ENCODE measurements at places on chromosomes 13 and 19.

DNA sequence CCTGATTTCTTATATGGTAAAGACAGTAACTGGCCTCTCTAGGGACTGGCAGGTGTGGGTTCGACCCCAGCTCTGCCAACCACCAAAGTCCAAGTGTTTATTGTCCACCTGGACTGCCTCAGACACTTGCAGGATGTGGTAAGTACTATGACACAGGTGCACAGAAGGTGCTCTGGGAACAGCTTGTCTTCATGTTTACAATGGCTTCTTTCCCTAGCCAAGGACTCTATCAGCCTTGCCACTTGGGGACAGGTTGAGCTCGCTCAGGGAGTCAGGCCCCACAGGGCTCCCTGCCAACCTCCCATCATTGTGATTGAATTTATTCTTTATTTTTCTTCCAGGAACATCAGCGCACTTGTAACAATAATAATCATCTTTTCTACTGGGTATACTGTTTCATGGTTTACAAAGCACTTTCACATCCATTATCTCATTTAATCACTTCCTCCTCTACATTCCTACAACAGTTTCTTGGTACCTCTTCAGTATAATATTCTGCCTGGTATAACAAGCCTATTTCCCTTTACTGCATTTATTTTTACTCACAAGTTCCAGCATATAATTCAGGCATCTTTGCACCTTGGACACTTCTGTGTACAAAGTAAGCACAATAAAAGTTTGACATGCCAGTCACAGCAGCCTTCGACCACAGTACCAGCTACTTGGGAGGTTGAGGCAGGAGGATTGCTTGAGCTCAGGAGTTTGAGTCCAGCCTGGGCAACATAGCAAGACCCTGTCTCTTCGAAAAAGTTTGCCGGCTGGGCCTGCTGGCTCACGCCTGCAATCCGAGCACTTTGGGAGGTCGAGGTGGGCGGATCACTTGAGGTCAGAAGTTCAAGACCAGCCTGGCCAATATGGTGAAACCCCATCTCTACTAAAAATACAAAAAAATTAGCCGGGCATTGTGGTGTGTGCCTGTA lies 24.2 kb upstream of the GATAD2A start:
- no peak for DNase-seq

- no peak for DNase-seq
Measured at GRCh38 chr19:23882493-23882892, 32.2 kb upstream of the ZNF726 start.

DNA sequence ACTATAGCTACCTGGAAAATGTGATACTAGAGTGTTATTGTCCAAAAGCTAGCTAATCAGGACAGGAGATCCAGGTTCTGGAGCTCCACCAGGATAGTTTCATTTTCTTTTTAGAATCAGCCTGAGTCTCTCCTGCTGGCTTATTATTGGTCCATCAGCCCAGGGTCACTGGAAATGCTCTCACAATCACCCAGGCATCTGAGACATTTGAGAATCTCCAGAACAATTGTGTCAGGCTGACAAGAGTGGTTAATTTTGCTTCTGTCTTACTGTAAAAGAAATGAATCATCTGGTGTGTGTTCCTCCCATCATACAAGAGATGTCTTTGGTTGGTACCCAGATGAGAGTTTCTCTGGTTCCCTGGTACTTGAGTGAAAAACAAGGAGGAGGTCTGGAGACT lies 43.6 kb upstream of the ZNF681 start:
- DNase-seq: no peak

DNA sequence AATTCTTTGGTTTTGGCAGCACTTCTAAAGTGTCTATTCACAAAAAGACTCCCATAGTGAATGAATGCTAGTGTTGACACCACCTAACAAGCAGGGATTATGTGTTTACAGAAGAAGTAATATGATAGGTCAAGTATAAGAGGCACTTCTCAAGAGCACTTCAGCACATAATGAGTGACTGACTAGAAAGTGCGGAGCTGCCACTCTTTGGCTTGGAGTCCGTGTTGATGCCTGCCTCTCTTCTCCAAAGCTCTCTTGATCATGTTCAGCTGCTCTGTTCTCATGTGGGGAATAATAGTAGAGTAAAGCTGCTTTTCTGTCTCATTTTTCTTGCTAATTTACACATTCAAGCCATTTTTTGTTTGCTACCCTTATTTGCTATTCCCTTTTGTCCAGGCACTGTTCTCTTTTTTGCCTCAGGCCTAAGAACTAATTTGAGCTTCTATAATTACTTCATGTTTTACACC lies 22.7 kb upstream of the MAB21L1 start:
- DNase-seq: no peak

- DNase-seq: no peak
Measured at GRCh38 chr19:6778386-6778785, 5.9 kb downstream of the VAV1 start.

DNA sequence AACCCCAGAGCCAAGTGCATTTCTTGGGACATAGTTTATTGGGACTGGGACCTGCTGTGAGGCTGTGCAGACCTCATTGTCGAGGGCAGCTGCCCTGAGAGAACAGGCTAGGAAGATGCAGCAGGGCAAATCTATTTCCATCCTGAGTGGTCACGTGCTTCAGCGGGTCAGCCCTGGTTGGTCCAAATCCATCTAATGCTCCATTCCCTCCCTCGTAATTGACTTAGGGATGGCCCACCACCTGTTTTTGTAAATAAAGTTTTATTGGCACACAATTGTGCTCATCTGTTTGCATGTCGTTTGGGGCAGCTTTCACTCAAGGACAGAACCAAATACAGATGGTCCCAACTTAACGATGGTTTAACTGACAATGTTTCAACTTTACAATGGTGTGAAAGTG lies 75.5 kb upstream of the ADGRE5 start:
- DNase-seq: no peak

DNA sequence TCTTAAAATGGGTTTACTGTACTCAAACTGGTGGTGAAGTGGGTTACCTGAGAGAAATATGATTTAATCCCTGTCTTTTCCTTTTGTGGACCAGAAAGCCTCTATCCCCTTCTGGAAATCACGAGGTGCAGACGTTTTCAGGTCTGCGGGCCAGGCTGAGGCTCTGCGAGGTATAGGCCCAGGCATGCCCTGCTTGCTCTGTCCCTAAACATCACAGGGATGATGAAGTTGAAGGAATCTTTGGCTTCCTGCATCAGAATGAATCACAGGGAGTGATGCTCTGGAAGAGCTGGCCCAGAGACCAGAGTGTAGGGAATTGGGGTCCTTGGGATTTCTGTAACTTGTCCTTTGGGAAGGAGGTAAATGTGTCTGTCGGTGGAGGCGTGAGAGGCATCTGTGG lies 18.4 kb upstream of the CHST8 start:
- DNase-seq: no peak

- DNase-seq: no peak
Measured at GRCh38 chr13:91369441-91369831, 21.9 kb downstream of the MIR17HG start.

DNA sequence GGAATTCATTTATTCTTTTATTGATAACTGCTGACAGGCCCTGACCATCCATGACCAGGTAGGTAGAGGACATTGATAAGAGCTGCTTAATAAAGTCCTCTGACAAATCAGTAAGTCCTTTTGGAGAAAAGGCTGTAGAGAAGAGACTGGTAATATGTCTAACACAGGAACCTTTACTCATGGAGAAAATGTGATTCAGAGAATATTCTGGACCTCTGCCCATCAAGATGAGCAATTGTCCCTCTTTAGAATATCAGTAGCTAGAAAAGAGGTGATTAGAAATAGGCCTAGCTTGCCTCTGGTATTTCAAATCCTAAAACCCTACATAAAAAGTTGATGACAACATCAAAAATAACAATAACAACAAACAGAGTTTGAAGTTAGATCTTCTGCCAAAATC lies 642.3 kb downstream of the TBC1D4 start:
- no peak for DNase-seq

DNA sequence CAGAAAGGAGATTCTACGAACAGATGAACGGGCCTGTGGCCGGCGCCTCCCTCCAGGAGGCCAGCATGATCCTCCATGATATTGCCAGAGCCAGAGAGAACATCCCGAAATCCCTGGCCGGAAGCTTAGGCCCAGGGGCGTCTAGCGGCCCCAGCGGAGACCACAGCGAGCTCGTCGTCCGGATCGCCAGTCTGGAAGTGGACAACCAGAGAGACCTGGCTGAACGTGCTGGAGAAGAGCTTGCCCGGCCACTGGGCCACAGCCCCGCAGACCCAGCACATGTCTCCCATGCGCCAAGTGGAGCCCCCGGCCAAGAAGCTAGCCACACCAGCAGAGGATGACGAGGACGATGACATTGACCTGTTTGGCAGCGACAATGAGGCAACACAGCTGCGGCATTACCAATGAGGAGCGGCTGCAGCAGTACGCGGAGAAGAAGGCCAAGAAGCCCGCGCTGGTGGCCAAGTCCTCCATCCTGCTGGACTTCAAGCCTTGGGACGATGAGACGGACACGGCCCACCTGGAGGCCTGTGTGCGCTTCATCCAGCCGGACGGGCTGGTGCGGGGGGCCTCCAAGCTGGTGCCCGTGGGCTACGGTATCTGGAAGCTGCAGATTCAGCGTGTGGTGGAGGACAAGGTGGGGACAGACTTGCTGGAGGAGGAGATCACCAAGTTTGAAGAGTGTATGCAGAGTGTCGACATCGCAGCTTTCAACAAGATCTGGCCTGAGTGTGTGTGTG lies 78.8 kb upstream of the FRY start:
- no peak for DNase-seq

GRCh38 chr13:113926951-113927660 lies 46.8 kb downstream of the C13orf46 start:
- no peak for DNase-seq

DNA sequence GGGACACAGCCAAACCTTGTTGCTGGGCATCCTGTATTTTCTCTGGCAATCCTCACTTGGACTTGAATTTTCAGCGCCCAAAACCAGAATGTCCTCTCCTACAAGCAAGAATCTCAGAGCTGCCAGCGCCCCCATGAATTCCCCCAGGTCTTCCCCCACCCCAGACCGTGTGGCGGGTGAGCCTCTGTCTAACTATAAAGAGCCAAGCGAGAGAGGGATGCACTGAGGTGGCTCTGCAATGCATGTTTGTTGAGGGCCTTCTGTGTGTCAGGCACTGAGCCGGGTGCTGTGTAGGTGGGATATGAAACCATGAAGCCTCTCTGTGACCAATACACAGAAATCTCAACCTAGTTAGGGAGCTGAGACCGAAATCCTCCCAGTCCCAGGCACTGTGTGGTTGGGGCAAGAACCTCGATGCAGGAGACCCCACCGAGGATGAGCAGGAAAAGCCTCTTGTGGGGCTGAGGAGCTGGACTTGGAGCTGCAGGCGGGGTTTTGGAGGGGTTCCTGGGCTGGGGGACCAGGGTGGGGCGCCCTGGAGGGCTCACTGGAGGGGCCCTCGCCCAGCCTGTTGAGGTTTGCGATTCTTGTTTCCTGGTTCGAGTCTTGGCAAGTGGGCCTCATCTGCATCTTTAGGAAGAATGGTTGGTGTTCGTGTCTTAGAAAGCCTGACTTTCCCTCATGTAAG lies 12.4 kb upstream of the PROZ start:
- DNase-seq: no peak

- DNase-seq: no peak
Measured at GRCh38 chr13:44573071-44573470, 3.1 kb downstream of the TSC22D1 start.

DNA sequence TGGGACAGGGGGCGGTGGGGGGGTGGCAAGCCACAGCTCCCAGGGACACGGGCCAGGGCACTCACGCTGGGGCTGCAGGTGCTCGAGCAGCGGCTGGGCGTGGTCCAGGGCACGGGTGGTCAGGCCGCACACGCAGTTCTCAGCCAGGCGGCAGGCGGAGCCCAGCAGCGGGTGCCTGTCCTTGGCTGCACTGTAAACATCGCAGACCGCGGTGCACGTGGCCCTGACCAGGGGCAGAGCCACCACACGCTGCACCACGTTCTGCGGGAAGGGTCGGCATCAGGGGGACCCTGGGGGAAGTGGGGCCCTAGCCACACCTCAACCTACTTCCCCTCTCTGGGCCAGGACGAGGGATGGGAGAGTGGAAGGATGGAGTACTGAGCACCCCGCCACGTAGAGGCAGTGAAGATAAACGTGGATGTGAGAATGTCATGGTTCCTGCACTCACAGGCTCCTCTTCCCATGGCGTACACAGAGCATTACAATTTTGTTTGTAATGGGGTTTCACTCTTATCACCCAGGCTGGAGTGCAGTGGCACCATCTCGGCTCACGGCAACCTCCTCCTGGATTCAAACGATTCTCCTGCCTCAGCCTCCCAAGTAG lies 3.4 kb downstream of the PLIN5 start:
- no peak for DNase-seq

GRCh38 chr13:107220245-107220644 lies 652.3 kb upstream of the ARGLU1 start:
- no peak for DNase-seq

DNA sequence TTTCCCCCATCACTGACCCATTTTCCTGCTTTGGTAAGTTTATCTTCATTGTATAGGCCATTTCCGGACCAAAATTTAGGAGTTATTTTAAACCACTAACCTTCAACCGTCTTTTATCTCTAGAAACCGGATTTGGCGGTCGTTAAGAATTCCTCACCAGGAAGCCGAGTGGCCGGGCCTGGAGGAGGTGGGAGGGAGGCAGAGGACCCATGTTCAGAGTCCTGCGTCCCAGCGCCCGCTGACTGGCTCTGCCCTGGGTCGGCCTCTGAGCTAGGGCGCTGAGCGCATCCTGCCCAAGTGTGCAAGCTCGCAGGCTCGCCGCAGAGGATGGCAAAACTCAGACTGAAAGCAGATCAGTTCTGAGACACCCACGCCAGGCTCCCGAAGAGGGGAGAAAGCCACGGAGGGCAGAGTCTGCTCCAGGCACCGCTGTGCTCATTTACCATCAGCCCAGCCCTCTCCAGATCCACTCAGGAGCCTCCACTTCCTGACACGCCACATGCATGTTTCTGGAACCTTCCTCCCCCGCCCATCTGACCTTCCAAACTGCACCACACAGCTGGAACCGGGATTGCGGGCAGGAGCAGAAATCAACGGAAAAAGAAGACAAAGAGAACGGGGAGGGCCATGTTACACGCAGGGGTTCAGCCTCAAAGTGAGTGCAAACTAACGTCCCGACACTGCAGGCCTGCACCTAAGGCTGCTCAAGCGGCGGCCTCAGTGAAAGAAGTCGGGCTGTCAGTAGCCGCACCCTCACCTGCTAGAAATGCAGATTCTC lies 8.3 kb downstream of the COL4A1 start:
- no peak for DNase-seq

DNA sequence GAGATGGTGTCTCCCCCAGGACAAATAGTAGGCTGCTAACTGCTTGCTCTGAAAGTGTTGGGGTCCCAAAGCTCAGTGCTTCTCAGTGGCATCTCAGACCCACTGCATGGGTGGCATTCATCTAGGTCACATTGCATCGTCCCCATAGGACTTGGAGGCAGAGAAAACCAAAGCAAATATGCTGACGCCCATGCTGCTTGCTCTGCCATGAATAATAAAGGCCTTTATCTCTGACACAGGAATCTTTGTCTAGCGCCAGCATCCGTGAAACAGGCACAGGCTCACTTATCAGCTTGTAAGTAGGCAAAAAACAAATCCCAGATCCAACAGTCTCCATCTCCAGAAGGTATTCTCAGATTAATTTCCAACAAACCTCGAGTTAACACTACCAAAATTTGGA lies 18.9 kb upstream of the IPO5 start:
- DNase-seq: no peak

Measured in NT2/D1 (cell line).